Activated naive CD4-positive, alpha-beta T cell (primary cell): ENCODE measurements at places on chromosomes 12 and 14.

- no peak for DNase-seq
These were observed 8.5 kb upstream of the STON2 start for GRCh38 chr14:81408595-81408994.

DNA sequence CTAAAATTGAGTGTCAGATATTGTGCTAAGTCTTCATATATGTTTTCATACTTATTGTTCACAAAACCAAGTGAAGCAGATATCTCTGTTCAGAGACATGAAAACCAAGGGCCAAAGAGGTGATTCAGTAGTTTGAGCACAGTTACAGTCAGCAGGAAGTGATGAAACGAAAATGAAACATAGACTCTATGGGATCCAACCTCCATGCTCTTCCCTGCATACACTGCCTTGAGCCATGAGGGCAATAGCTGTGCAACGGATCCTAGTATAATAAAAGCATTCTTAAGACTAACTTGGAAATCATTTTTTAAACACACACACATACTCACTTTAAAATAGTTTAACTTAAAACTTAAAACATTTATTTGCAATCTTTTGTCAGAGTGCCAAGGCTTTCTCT, 27.9 kb downstream of the ESR2 start:
- no peak for DNase-seq

GRCh38 chr14:106179761-106180160, 653.4 kb downstream of the TMEM121 start:
- no peak for DNase-seq

GRCh38 chr14:24845851-24846250, 204.1 kb downstream of the STXBP6 start:
- DNase-seq, result no peak

DNA sequence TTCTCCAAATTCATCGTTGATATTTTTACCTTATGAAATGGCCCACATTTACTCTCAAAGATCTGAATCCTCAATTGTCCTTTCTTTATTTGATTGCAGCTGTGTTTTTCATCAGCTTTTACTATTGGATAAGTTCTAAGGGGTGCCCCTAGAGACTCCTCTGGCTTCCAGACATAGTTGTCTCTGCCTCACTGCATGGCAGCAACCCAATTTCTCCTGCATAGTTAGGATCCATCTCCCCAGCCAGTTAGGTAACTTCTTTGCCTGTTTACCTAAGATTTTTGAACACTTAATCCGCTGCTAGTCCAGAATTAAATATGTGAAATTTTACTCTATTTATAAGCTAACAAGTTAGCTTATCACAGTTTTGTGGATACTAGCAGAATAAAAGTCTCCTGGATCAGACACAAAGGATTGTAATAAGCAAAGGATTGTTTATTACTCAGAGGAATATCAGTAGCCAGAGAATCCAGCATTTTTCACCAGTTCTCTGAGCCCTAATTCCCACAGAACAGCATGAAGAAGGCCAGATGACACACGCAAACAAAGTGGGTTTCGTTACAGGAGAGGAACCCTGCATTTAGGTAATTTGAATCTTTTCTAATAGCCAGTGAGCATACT, 101.1 kb downstream of the BBS10 start:
- DNase-seq, result no peak

- no peak for DNase-seq
These were observed 43.9 kb upstream of the CTDSP2 start for GRCh38 chr12:57890191-57891115.

- no peak for DNase-seq
These were observed 248.6 kb upstream of the NOVA1 start for GRCh38 chr14:26846388-26846787.

DNA sequence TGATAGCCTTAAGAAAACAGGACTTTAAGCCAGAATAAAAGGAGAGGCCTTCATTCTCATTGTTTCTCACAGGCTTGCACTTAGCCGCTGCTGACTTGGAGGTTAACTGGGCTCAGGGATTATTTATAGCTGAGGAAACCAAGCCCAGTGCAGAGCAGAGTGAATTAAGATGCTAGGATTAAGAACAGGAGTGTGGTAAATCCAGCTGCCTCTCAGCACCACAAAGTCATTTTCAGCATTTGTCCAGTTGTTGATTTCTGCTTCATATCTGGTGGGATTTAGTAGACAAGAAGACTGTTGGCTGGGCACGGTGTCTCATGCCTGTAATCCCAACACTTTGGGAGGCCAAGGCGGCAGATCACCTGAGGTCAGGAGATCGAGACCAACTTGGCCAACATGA, 14.3 kb upstream of the KRT73 start:
- DNase-seq, result no peak

DNA sequence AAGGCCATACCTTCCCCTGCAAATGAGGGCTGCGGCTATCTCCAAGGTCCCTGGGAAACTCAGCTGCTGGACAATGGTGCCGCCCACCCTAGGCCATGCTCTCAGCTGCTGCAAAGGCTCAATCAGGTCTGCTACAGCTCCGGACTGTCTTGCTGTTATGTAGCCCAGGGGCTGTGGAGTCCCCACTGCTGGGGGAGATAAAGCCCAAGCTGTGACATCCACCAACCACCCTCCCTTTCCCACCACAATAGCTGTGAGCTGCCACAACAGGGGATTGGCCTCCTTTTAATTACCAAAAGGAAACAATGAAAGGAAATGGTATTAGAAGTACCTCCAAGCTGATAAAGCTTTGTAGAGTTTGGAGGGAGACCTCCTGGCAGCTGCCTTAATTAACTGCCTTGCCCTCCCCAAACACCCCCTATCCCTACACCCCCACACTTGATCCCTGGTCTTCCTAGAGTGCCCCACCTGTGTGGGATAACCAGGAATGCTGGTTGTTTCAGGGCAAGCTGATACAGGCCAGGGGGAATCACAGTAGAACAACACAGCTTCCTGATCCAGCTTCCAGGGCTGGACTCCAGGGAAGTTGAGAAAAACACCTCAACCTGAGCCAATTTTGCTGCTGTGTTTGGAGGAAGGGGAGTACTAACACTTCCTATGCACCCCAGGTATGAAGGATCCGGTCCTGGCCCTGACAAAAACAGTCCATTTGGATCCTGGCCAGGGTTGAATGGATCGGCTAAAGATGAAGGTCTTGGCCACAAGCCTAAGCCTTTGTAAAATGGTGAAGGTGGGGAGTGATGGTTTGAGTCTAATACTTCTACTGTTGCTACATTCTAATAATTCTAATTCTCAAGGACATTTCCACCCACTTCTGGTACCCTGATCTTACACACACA, at the start of gene VWF:
Gene VWF, minus strand, starts transcription at position 260 of the 899 bp plus-strand sequence. CDS start 1,474 bp downstream, outside the sequence.
- no peak for DNase-seq

DNA sequence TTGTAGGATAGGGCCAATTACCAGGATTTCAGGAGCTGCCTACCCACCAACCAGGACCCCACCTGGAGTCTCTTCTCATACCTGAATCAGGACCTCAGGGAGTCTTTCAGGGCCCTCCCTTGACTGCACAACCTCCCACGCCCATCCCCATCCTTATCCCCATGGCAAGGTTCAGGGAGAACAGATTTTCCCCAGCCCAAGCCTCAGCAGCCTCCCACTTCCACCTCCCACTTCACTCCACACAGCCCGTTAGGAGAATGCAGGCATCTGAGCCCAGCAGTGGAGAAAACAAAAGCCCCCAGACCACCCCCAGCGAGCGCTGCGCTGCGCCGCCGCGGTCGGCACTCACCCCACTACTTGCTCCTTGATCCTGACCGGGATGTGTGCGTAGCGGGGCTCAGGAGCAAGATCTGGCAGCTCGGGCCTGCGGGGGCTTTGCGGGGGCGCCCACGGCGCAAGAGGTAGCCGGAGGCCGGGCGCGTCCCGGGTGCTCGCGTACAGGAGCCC, 1.4 kb downstream of the B4GALNT1 start:
- no peak for DNase-seq

DNA sequence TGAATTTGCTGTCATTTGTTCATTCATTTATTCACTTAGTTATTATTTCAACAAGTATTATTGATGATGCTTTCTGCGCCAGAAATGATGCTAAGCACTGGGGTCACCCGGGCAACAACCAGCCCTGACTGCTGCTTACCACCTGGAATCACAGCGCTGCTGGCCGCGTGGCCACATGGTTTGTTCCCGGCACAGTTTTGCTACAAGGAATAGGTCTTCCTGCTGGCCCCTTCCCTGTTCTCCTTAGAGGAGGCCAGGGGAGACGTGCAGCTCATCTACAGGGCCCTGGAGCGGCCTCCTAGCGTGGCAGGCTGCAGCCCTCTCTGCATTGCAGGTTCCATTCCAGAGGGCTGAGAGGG, 7.0 kb downstream of the JDP2 start:
- DNase-seq, result no peak

- DNase-seq, result no peak
These were observed 82.3 kb downstream of the FIGNL2 start for GRCh38 chr12:51766067-51766676.

- no peak for DNase-seq
These were observed 922 bp downstream of the PTPRR start for GRCh38 chr12:70919597-70920035.

GRCh38 chr12:66599816-66600215, 79.1 kb downstream of the GRIP1 start:
- no peak for DNase-seq

- DNase-seq, result no peak
These were observed 610 bp downstream of the VSIG10 start for GRCh38 chr12:118103201-118103600.

DNA sequence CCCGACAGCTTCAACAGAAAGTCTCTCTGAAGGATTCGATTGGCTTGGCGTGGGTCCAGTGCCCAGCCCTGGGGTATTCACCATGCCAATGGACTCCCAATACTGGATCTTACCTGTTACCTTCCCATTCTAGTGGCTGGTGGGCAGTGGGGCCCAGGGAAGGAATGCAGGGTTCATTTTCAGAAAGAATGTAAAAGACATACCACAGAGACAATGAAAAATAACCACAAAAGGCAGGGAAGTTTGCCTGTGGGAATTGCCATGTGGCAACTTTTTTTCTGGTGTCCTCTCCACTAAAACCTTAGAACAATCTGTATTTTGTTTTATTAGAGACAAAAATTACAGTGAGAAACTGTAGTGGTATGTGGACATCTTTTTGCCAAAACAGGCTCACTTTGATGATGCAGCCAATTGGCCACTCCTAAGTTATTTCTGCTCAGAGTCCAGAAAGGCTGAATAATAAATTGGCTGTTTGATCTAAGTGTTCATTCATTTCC, 55.2 kb downstream of the PTGER2 start:
- no peak for DNase-seq

- no peak for DNase-seq
These were observed 228.5 kb upstream of the G2E3 start for GRCh38 chr14:30330445-30330844.

- no peak for DNase-seq
These were observed 591.3 kb downstream of the LRFN5 start for GRCh38 chr14:42198010-42198409.

DNA sequence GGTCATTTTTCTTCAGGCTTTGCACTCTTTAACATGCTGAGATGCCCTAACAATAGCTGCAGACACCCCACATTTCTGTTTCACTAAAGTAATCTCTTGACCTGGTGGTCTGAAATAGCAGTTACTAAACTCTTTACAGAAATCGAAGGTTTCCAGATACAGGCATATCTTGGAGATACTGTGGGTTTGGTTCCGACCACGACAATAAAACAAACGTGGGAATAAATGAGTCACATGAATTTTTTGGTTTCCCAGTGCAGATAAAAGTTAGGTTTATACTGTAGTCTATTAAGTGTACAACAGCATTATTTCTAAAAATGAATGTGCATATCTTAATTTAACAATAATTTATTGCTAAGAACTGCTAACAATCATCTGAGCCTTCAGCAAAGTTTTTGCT, 208.7 kb downstream of the EGLN3 start:
- DNase-seq, result no peak

DNA sequence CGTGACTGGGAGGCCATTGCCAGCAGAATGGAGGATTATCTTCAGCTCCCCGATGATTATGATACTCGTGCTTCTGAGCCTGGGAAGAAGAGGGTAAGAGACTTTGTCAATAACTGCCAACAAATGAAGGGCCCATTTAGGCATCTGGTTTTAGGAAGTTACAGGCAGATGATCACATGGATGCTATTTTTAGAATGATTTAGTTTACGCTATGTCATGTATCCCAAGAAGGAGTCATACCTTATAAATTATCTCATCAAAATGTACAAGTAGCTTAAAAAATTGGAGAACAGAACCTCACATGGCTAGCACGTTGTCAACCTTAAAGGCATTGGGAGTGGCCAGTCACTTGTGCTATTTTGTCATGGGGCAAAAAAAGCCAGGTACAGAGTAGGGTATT, 46.7 kb downstream of the PROX2 start:
- DNase-seq, result no peak

- DNase-seq, result peak; percentile 15
These were observed 512 bp downstream of the PDE1B start for GRCh38 chr12:54549774-54550451.

DNA sequence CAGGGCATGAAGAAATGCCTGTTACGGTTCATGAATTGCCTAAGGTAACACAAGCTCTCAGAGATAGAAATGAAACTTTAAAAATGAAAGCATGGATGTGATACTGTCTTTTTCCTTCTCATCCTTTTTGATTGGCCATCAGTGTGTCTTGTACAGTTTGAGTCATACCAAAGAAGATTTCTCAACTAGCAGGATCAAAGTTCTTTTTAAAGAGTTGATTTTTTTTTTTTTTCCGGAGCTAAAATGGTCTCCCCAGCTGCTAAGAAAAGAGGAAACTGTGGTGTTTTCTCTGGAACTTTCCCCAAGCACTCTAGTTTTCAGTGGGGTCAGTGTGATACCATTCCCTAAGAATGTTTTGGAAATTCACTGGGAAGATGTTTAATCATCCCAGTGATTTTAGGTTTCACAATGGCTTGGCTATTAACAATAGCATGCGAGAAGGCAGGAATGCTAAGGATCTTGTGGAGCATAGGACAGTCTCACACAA, 105.0 kb downstream of the ETNK1 start:
- no peak for DNase-seq

DNA sequence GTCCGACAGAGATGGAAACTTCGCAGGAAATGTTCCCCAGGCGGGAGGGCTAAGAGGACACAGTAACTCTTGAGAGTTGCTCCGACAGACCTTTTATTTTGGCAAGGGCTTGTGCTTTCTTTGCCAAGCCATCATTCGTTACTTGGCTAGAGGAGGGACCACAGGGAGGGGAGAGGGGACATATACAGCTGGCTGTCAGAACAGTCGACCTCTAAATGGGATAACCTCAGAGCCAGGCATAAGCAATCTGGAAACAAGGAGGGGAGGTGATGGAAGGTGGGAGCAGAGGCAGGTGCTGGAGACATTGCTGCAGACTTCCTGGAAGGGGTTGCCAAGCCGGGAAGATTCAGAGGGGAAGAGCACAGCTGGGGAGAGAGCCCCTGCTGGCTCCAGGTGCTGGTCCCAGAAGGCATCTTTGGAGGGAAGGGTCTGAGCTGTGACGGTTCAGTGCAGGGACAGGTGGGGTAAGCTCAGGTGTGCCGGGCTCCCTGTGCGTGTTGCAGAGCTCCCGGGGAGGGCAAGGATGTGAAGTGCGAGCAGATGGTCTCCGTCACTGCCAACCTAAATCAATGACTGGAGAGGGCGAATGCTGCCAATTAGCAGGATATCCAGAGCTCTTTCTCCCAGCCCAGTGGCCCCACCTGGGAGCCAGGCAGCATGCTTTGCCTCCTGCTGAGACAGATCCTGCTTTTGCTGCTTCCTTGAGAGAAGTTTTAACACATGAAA, 50.1 kb downstream of the CHST11 start:
- no peak for DNase-seq
